ENCODE measurements at places on chromosomes 5 and 9.

DNA sequence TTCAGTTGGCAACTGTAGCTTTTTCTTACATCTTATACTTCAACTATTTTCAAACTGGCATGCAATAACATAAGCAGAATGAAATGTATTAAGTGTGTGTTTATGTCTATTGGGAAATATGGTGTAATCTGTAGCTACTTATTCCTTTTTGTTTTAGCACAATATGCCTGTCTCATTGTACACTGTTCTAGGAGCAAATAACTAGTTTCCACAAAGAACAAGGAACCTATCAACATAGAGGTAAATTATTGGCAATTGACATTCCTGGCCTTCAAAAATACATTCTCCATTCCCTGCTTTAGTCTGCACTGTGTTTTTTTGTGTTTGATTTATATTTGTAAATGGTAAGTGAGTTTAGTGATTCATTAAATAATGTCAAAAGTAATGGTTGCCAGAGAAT is 75.7 kb downstream of the FBXL7 start:
- no peak for DNase-seq

DNA sequence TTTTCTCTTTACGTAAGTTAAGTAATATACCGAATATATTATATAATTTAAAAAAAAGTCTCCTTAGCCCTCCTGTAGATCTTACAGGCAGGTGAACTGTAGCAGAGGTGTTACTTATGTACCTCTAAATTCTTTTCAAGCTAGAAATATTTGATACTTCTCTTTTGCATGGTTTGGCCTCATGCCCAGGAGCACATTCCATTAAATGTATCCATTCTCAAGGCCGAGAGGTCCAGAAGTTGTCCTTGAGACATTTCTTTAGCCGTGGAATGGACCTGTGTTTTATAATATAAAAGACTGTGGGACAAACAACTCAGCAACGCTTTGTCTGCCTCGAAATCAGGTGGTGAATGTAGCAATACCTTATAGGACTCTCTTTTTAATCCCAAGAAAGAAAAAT is 184.5 kb downstream of the TRIO start:
- no peak for DNase-seq

GRCh38 chr9:113499153-113499875 is 35.8 kb downstream of the RGS3 start:
- no peak for DNase-seq

GRCh38 chr5:64497386-64497785 is 8.4 kb upstream of the RGS7BP start:
- no peak for DNase-seq

- no peak for DNase-seq
Observed at GRCh38 chr9:4196376-4196775, 103.5 kb downstream of the GLIS3 start.

DNA sequence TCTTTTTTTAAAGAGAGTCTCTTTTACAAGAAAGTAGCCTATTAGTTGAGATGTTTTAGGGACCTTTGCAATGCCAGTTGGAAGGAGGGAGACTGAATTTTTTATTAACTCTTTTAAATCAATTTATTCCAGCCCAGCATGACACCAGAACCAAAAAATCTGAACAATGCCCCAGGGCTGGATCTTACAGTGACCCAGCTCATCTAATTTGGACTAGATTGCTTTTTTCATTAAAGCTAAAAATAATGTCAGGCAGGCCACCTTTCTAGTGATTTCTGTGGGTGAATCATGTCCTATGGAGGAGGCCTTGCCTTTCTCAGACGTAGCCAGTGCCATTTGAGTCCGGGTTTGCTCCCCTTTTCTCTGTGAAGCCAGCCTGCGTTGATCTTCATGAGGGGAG is 38.8 kb downstream of the MAP1B start:
- no peak for DNase-seq

DNA sequence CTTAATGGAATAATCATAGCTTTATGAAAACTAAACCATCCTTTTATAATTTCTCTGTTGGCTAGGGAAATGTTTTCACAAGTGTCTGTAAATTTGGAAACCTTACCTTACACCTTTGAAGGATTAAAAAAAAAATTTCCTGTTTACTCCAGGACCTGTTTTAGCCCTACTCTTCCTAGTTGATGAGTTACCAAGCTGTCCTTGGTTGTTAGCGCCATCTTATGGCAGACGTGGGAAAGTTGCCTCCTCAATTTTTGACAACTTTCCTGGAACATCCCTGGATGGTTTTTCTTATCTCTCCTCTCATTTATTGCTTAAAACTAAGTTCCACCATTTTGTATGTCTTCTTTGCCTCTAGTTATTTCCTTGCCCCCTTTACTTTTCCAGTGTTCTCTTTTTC is 25.7 kb downstream of the ZSWIM6 start:
- no peak for DNase-seq

DNA sequence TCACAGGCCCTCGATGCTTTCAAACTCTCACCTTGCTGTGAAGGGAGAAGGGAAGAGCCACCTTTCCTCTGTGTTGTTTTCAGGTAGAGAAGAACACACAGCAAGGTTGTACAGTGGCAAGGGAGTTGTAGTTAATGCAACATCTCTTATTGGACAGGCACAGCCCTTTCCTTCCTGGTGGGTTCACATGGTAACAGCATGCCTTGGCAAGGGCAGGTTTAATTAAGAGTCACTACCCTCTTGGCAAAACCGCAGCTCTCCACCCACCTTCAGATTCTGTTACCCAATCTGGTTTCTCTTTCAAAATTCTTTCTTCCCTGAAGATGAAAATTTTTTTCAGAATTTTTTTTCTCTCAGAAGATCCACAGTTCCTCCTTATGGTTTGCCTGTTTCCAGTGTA is 253.1 kb downstream of the TLR4 start:
- peak; percentile 58 for DNase-seq

GRCh38 chr5:43061352-43062075 is 21.4 kb upstream of the ANXA2R start:
- DNase-seq, result no peak

DNA sequence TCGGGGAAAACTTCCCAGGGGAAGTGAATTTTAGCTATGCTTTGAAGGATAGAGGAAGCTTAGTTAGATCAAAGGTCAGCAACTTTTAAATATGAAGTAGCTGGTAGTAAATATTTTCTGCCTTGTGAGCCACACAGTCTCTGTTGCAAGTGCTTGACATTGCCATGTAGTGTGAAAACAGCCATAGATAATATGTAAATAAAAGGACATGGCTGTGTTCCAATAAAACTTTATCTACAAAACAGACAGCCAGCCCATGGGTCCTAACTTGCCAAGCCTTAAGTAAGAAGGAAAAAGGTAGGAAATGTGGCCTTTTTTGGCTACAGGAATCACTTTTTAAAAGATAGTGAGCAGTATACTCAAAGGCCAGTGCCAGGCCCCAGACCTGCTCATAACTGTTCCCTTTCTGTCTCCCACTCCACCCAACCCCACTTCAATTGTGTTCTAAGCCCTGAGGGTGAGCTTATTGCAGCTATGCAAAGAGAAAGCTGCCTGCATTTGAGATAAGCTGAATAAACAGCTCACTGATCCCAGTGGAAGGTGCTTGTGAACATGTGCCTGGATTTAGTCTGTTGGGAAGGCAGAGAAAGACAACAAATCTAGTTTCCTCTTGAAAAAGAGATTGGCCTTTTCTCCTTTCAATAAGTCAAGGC is 113.0 kb upstream of the TRIM32 start:
- no peak for DNase-seq

DNA sequence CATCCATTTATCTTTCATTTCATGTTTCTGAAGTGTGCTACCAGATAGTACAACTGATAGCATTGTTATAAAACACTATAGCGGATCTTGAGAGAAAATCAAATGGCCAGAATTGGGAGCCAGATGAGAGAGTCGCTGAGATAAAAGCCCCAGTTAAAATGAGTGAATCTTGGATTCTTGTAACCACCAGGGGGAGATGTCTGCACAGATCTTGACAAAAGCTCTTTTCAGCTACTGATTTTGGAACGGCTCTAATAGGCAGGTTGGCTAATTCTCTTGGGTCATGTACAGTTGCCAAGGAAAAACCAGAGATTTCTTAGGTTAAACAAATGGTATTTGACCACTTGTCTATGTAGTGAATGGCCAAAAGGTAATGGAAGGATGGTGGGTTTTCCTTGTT is 21.7 kb downstream of the F2RL2 start:
- DNase-seq, result peak; percentile 63

GRCh38 chr5:169222934-169223594 is 77.9 kb downstream of the SLIT3 start:
- no peak for DNase-seq

- no peak for DNase-seq
Observed at GRCh38 chr5:77642738-77643653, 4.5 kb upstream of the OTP start.

DNA sequence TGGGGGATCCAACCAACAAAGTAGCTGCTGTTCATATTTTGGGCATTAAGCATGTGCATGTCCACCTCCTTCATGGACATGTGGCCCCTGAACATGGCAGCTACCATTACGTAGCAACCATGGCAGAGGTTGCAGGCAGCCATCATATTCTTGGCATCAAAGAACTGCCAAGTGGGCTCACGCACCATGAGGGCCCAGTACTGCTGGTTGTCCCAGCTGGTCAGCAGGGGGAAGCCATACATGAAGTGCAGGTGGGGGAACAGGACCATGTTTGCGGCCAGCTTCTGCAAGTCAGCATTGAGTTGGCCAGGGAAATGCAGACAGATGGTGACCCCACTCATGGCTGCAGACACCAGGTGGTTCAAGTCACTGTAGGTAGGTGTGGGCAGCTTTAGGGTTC is 9.5 kb downstream of the MTAP start:
- no peak for DNase-seq

- DNase-seq, result peak; percentile 62
Observed at GRCh38 chr9:129482521-129483414, 138.1 kb downstream of the C9orf50 start.

DNA sequence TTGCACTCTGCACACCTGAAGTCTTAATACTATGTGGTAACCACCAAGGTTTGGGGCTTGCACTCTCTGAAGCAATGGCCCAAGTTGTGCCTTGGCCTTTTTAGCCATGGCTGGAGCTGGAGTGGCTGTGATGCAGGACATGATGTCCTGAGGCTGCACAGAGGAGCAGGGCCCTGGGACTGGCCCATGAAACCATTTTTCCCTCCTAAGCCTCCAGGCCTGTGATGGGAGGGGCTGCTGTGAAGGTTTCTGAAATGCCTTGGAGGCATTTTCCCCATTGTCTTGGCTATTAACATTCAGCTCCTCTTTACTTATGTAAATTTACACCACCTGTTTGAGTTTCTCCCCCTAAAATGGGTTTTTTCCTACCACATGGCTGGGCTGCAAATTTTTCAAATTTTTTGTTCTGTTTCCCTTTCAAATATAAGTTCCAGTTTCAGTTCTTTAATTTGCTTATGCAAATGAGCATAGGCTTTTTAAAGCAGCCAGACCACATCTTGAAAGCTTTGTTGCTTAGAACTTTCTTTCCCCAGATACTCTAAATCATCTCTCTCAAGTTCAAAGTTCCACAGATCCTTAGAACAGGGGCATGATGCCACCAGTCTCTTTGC is 237.4 kb upstream of the DMAC1 start:
- no peak for DNase-seq

- no peak for DNase-seq
Observed at GRCh38 chr5:3004361-3005080, 253.0 kb upstream of the IRX2 start.

DNA sequence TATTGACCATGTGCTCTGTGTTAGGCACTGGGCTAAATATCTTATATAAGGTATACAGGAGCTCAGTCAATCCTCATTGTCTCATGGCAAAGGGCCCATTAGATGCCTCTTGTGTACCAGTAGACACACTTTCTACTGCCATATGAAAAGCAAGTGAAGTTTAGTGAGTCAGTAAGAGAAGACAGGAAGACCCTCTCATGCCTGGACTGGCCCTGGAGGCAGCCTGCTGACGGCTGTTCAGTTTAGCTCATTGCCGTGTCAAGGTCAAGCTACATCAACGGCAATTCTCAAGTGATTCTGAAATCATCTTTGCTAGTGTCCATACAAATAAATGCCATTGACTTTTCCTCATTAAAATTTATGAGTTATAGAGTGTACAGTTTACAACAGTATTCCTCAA is 237.9 kb downstream of the IRX1 start:
- no peak for DNase-seq

DNA sequence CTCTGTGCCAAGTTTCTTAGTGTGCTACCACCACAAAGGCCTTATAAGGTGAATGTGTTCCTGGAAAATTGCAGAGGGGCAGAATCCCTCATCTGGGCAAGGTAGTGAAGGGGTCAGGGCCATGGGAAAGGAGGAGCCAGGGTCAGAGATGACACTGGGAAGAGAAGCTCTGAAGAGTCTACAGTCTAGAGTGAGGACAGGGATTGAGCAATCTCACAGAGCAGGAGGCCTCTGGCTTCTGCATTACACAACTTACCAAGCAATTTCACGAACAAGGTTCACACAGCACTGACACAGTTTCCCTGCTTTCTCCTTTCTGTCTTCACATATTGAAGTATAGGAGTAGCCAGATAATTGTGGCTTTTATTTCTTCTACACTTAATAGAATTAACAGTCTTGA is 24.5 kb upstream of the IDNK start:
- DNase-seq, result no peak

DNA sequence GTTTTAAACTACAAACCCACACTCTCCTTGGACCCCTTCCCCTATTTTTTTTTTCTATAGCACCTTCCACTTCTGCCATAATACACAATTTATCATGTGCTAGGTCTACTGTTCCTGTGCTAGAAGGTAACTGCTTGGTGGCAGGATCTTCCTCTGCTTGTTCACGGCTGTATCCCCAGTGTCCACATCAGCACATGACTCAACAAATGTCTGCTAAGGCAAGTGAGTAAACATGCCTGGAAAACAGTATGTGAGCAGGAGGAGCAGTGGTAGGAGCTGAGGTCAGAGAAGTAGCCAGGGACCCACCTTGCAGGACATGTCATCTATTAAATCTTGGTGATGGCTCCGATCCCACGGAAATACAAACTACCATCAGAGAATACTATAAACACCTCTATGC is 79.4 kb downstream of the AUH start:
- DNase-seq, result no peak

DNA sequence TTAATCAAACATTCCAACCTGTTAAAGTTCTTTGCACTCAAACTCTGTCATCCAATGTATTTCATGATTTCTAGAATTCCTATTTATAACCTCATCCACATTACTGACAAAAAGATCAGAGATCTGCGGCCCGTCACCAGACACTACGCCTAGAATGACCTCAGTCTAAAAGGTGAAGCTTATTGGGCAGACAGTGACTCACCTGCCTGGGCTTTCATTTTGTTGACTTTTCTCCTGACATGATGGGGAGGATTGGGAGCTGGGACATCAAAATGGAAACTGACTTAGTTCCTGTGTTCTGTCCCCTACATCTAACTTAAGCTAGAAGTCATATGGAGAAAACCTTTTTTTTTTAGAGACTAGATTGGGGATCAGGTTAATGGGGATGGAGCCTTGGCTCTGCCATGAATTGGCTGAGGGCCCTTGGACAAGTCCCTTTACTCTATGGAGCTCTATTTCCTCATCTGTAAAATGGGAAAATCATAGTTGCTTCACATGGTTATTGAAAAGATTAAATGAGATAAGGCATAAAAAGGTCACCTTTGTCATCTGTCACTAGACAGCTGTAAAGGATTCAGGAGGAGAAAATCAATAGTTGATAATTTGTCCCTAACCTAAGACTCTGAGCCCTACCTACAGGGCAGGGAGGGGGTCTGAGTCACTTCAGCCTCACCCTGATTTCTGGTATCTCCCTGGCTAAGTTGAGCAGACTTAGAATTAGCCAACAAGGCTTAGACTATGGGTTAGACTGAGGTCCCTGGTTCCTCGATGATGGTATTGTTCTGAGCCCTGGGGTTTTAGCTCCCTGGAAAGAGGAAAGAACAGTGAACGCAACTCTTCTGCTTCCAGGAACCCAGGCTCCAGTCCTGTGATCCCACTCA is 224.8 kb upstream of the TBC1D2 start:
- no peak for DNase-seq
